ENCODE measurements at places on chromosomes 3 and 15.
A peak's percentile ranks its signal among the peaks of the same experiment; 100 is the strongest.

GRCh38 chr3:194617827-194618226 lies 15.4 kb downstream of the TMEM44 start:
- no peak for DNase-seq

- no peak for DNase-seq
Observed at GRCh38 chr3:73787620-73788019, 162.9 kb upstream of the PDZRN3 start.

DNA sequence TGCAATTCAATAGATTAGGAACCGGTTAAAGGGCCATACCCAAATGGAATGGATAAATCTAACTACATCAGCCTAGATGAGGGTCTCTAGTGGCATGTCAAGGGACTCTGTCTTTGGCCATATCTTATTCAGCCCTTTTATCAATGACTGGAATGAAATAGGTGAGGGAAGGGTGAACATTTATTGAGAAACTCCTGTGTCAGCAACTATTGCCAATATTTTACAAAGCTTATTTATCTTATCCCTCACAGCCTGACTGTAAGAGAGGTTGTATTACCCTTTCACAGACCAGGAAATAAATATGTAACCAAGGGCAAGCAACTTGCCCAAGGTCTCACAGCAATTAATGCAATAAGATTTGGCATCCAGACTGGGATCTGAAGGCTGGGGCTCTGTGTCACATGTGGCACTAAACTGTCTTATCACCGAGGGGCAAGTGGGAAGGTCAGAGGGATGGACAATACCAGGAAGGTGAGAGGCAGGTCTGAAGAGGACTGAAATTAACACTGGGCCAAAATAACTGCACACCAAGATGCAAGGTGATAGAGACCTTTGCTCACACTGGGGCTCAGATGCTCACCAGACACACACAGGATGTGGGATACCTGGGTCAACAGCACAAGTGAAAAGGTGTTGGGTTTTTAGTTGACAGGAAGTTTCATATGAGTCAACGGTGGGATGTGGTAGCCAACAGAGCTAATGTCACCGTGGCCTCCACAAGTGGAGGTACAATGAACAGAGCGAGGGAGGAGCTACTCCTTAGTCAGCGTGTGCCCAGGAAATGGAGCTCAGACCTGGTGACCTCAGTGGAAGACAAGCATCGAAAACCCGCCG lies 261.3 kb downstream of the RPLP1 start:
- DNase-seq, result peak; percentile 63

GRCh38 chr3:14920536-14920935 lies 26.8 kb upstream of the NR2C2 start:
- no peak for DNase-seq

DNA sequence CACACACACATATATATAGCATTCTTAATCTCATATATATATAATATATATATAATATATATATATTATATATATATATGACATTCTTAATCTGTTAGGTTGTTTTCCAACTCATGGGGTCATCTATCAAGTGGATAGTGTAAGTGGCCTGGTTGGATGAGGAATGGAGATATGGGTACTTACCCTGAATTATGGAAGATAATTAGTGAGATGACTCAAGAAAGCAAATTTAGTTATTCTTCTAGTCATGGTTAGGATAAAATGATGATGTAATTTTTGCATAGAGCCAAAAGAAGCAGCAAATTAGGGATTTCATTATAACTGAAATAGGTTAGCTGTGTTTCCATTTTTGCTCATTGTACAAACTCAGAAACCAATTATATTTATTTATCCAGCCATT lies 448.2 kb downstream of the LPP start:
- no peak for DNase-seq

GRCh38 chr3:27907929-27908328 lies 185.8 kb upstream of the EOMES start:
- no peak for DNase-seq
